ENCODE measurements at places on chromosomes 11 and 22. TPM values are rescaled to one million over a fixed set of nuclear protein-coding genes. Genes with fewer than 3 reads are reported as not detected.
A peak's percentile ranks its signal among the peaks of the same experiment; 100 is the strongest.

DNA sequence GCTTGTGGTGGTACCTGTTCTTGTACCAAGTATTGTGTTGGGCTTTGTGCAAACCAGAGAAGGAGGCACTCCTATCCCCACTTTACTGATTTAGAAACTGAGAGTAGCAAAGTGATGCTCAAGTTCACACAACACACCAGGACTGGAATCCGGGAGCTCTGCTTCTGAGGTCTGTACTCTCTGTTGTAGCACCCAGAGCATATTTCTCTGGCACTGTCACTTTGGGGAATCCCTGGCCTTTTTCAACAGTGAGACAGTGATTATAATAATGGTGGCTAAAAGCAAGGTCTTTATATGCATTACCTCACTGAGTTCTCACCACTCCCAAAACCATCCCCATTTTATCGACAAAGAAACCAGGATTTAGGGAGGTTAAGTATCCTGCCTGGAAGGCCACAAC, 362.4 kb downstream of the TENM4 start:
- no peak for DNase-seq

DNA sequence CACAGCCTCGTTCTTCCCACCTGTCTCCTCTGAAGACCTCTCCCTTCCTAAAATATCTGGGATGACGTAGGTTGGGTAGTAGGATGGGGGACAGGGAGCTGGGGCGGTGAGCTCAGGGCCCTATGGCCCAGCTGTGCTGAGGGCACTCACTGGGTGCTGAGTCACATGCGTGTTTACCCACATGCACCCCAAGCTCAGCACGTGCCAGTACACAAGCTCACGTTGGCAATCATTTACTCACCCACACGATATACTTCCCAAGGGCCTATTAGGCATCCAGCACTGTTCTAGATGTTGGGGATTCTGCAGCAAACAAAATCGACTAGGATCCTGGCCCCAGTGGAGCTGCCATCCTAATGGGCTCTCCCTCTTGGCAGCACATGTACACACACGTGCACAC, 28.7 kb downstream of the ARAP1 start:
- no peak for DNase-seq

GRCh38 chr11:65386307-65387140, at the start of gene FRMD8:
Gene FRMD8, plus strand, starts transcription at chr11:65386637. Its CDS starts 400 bp downstream, at chr11:65387037.
- DNase-seq, result peak; percentile 67

- DNase-seq, result no peak
Measured at GRCh38 chr11:70429724-70430521, 31.6 kb downstream of the CTTN start.

DNA sequence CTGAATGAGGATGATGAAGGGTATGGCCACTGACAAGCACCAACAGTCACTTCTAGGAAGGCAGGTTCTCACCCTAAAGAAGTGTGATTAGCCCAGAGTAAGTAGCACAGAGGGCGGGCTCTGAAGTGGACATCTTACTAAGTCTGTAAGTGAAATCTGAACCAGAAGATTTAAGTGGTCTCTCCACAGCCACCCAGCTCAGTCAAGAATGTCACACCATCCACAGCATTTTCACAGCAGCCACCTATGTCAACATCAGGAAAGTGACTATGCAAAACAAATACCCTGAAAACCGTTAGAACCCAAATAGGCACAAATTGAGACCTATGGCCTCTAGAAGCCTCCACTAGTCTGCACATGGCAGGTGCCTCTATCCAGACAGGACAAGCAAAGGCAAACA, 23.0 kb upstream of the STK33 start:
- no peak for DNase-seq

DNA sequence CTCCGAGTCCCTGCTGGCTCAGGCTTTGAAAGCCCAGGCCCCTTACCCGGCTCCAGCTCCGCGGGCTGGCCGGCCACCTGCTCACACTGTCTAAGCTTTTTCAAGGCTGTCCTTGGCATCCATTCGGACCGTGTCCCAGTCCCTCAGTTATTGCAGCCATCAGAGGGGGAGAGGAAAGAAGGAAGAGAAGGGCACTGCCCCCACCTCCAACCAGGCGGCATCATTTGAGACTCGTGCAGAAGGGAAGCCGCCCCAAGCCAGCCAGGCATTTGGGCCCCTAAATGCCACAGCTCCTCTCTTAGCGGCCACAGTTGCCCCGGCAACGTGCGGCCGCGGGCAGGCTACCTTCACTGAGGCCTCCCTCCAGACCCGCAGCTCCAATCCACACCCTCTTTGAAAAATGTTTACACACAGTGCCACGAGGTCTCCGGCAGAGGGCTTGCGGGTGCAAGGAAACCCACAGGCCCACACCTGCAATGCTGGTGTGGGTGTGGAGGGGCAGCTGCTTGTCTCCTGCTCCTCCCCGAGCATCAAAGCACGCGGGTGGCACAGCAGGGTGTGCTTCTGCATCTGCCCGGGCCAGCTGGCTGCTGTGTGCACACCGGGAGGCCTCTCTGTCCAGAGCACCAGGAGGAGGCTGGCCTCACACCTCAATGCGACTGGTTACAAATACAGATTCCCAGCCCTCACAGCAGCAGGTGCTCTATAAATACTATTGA, 124.4 kb downstream of the CTTN start:
- no peak for DNase-seq

DNA sequence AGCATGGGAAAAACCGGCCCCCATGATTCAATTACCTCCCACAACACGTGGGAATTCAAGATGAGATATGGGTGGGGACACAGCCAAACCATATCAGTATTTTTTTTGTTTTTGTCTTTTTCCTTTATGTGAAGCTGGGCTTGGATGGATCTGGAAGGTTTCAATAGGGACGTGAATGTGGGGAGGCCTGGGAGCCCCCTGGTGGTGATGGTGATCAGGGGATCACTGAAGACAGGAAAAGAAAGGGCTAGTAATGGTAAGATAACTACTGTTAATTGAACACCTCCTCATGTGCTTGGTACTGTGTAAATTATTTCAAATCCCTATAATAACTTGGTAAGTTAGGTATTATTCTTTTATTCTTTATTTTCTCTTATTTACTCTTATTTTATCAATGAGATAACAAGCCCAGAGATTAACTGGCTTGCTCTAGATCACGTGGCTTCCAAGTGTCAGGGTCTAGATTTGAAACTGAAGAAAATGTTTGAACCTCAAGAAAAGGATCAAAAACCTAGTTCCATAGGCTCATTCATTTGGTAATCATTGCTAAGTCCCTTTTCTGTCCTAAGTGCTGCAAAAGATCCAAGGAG, 364.2 kb downstream of the TENM4 start:
- no peak for DNase-seq

GRCh38 chr11:112477581-112478317, 217.1 kb upstream of the PLET1 start:
- DNase-seq, result no peak

GRCh38 chr11:9550191-9550628, 23.3 kb upstream of the WEE1 start:
- DNase-seq, result no peak

DNA sequence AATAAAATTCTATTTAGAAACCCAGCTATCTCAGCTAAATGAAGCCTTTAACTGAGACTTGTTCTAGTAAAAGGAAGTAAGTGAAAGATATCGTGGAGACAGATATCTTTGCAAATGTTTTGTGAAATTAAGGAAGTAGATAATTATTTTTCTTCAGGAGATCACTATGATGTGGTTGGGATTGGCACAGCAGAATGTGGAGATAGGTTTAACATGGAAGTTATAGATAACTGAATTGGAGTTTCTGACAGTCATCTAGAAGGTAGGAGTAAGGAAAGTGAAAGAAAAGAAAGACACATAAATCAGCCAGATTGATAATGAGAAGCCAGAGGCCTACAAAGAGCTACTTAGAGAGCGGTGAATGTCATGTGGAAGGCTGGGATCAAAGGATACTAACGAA, 4.7 kb upstream of the CASP5 start:
- DNase-seq, result no peak

- DNase-seq, result no peak
Measured at GRCh38 chr11:125368757-125369156, 127.3 kb downstream of the FEZ1 start.

DNA sequence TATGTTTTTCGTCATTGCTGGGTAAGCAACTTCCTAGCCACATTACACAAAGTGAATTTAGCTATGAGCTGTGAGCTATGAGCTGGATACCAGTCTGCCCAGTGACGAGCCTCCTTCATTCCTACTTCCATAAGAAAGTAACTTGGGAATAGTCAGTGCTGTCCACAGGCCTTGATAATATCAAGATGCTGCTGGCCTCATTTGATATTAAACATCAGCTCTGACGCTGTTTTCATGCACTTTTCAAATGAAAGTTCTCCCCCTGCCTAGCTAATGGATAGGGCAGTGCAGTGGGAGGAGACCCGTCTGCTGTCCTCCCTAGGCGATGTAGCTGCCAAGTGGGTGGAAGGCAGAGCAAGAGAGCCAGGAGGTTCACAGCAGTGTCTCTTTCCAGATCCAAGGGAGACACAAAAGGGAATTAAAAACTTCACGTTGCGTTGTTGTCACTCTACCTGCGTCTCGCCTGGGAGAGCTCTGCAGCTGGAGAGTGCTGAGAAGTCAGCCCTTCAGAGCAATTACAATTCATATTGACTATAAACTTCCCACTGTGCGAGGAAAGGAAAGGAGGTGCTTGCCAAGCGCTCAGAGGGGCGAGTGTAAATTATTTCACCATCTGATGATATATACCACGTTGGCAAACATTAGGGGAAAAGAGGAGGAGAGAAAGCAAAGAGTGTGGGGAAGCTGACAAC, 861.4 kb downstream of the NTM start:
- no peak for DNase-seq

DNA sequence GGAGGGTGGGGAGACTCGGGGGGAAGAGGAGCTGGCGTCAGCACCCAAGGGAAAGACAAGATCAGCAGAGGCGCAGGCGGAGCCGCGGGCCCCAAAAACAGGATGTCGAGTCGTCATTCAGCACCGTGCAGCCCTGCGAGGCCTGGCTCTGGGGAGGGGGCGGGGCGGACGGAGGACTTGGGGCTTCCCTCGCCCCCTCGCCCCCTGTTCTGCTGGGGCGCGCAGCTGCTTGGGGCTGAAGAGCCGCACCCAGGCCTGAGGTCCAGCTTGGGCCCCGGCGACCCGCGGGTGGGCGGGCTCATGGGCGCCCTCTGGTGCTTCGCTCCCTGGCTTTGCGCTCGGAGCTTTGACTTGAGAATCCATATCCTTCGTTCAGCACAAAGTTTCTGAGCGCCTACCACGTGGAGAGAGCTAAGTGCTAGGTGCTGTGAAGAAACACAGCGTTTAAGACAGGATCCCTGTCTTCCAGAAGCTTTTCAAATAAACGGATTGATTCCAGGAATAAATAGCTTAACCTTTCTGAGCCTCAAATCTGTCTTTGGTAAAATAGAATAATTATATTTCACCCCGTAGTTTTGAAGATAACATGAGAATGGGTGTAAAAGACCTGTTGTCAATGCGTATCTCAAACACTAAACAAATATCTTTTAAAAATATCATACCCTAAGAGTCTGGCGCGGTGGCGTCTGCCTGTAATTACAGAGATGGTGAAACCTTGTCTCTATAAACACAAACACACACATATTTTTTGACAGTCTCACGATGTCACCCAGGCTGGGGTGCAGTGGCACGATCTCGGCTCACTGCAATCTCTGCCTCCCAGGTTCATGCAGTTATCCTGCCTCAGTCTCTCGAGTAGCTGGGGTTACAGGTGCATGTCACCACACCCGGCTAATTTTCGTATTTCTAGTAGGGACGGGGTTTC, 929 bp upstream of the RHOG start:
- peak; percentile 49 for DNase-seq

DNA sequence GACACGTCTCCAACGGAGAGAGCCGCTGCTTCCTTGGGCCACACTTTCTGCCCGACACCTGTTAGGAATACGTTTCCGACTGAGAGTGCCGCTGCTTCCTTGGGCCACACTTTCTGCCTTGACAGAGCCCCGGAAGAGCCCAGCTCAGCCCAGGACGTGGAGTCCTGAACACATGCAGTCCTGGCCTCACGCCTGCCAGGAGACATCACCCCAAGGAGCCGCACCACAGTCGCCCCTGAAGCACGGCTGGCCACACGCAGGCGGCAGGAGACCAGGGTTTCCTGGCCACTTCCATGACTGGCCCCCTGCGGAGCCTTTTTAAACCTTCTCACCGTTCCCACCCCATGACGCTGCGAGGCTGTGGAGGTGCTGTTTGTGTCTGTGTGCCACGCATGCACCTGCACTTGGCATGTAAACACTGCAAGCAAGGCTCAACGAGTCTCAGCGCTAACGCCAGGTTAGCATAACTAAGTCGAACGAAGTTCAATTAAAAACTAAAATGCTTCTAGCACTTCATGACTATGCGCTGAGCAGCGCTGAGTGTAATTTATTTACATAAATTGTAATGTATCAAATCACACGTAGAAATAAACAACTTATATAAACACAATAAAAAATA, 8.8 kb downstream of the TOLLIP start:
- no peak for DNase-seq

- no peak for DNase-seq
Measured at GRCh38 chr11:46001448-46001914, 79.0 kb downstream of the LARGE2 start.

DNA sequence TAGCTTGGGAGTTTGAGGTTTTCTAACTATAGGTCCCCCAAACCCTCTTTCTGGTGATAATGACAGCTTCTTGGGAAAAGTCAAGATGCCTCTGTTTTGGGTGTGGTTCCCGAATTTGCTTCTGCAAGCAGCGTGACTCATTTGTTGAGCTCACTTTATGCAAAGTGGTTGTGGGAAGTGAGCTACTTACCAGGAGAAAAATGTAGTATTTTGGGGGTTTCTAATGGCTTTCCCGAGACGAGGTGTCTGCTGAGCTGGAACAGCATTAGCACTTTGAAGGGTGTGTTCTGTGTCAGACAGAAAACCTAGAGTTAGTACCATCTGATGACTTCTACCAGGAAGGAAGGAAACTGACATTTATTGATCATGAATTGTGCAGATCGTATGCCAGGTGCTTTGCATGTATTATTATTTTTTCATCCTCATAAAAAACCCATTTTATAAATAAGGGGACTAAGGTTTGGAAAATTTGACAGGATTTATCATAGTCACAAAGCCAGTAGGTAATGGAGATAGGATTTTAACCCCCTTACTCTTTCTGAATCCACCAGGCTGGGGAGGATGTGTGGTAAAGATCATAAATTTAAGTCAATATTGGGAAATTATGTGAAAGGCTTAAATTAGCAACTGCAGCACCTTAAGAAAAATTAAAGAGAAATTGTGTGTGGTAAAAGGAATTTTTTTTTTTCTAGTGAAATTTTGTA, 108.8 kb upstream of the CD44 start:
- no peak for DNase-seq

GRCh38 chr11:18715476-18715875, 10.5 kb downstream of the IGSF22 start:
- no peak for DNase-seq

- no peak for DNase-seq
Measured at GRCh38 chr11:91688672-91689071, 535.9 kb upstream of the FAT3 start.

POU2AF1 gene
- polyA plus RNA-seq, result 0.19 TPM

AGBL2 gene
- polyA plus RNA-seq, result 0.47 TPM

GLB1L3 gene
- polyA plus RNA-seq, result 0.08 TPM

MS4A7 gene
- polyA plus RNA-seq, result 6.8 TPM

All from forelimb muscle (tissue), 1 donor.